ENCODE measurements at places on chromosomes 2 and 18.
A peak's percentile ranks its signal among the peaks of the same experiment; 100 is the strongest.

- DNase-seq: no peak
These were observed 243.5 kb upstream of the TMEFF2 start for GRCh38 chr2:192438239-192438638.

- DNase-seq: no peak
These were observed 75.6 kb upstream of the ETAA1 start for GRCh38 chr2:67321588-67321903.

DNA sequence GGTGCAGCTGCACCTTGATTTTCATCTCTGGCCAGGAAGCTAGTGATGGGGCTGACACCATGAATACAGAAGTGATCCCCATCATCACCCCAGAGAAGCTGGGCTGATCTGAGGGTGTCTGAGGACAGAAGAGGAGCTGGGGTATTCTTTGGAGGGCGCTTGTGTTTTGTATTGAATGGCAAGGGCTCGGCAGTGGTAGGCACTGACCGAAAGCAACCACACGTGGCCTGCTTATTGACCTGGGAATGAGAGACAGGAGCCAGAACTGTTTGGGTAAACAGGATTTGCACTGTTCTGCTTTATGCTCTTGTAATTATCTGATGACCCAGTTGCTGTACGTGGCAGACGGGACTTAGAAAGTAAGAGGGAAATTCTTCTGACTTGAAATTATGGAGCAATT lies 62.6 kb upstream of the RPL31 start:
- no peak for DNase-seq

DNA sequence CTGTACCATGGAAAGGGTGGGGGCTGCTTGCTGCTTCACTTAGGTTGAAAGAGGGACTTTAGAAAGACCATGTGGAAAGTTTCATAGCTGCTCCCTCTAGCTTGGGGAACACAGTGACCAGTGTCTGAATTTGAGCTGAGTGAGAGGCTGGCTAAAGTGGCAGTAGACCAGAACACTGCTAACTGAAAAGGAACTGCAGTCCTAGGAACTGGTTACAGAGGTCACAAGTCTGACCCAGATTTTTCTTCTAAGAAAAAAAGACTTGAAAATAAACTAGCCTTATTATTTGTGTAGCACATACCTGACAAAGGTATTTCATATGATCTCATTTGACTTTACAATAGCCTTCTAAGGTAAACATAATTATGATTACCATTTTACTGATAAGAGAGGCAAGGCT lies 153.6 kb downstream of the FSHR start:
- DNase-seq: no peak

- DNase-seq: no peak
These were observed 3.8 kb upstream of the TMEM131 start for GRCh38 chr2:97999536-97999935.

- no peak for DNase-seq
These were observed 17.7 kb downstream of the IWS1 start for GRCh38 chr2:127508631-127509034.

DNA sequence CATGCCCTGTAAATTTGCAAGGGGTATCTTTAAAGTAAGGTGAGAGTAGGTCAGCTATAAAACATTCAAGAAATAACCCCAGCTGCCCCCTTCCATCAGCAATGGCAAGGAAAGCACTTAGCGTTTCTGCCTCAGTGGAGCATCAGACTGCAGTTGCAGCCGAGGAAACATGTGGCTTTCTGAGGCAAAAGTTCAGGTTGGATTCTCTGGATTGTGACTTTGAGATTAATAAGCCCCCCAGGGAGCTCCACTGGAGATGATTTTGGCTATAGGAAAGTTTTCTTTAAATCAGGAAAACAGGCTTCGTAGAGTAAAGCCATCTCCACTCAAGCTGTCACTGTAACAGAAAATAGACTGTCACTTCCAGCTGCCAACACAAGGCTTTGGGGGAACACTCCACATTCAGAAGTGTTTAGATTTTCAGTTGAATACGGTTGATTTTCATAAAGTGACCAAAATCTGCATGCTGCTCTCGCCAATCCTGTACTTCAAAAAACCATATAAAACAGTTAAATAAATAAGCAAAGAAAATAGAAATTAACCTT lies 15.3 kb upstream of the RIT2 start:
- no peak for DNase-seq

- DNase-seq: peak; percentile 68
These were observed 248.5 kb upstream of the RND3 start for GRCh38 chr2:150735894-150736498.

DNA sequence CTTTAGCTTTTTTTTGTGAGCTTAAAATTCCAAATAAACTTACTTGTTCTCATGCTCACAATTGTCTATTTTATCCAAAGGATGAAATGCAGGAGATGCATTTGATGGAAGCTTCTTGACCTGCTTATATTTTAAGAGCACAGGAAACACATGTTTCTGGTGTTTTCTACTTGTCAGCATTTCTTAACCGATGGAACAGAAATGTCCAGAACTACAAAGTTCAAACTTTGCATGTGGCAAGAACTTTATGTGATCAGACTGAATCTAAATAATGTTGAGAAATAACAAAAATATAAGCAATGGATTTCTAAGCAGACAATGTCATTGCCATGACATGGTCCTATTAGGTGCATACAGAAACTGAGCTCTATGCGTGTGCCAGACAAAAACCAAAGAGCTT lies 9.9 kb upstream of the CTLA4 start:
- no peak for DNase-seq

- no peak for DNase-seq
These were observed 23.3 kb downstream of the SMAD7 start for GRCh38 chr18:48927286-48928080.

DNA sequence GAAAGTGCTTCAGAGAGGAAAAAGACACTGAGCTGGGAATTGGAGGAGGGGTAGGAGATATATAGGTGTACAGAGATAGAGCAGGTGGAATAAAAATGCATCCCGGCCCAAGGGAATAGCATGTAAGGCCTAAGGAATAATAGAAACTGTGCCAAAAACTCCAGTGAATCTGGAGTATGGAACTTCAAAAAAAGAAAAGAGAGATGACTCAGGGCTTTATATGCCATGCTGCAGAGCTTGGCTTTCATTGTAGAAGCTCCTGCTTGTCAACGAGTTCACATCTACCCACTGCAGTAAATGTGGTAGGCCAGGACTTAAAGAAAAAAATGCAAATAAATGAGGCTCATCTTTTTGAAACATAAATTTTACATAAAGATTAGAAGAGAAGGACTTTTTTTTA lies 131.8 kb downstream of the MREG start:
- DNase-seq: no peak

DNA sequence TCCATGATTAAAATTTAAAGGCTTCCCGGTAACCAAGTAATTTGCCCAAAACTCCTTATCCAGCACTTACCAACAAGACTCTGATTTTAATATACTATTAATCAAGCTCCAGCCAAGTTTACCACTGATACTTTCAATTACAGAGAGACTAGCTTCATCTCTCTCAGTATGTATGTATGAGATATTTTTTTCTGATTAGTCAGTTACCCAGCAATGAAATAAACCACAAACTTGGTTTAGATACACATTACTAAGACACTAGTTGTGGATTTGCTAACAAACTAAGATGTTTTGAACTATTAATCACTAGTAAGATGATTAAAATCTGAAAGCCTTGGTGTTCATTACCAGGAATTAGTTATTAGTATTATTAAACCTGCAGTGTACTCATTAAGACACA lies 1272.2 kb upstream of the ACVR2A start:
- no peak for DNase-seq

GRCh38 chr2:184463102-184463865 lies 135.0 kb upstream of the ZNF804A start:
- no peak for DNase-seq

DNA sequence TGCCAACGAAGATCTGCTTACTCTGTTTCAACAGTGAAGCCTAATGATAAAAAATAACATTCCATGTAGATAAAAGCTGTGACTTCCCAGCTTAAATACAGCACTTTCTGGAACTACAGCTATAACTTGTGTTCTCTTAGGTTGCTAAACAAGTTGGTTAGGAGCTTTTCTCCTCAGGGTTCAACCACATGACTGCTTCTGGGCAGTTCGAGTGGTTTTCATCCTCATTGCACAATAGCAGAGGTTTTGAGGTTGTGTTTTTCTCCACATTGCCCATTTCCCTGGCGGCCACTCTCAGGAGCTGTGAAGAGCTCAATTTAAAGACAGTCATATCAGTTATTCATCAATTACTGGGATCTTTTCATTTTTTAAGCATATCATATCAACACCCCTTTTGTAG lies 102.2 kb upstream of the CYP1B1 start:
- DNase-seq: no peak

- DNase-seq: no peak
These were observed 70.0 kb downstream of the INHBB start for GRCh38 chr2:120415728-120416509.

GRCh38 chr2:162074928-162075688 lies 1.1 kb upstream of the DPP4 start:
- no peak for DNase-seq

GRCh38 chr2:18265614-18266586 lies 294.6 kb downstream of the RDH14 start:
- DNase-seq: peak; percentile 50

GRCh38 chr2:218320704-218321336 lies 28.5 kb upstream of the TMBIM1 start:
- DNase-seq: no peak

- DNase-seq: no peak
These were observed 35.3 kb downstream of the SPRED2 start for GRCh38 chr2:65397122-65397521.

- no peak for DNase-seq
These were observed 165.0 kb upstream of the CCDC68 start for GRCh38 chr18:55124078-55124763.

DNA sequence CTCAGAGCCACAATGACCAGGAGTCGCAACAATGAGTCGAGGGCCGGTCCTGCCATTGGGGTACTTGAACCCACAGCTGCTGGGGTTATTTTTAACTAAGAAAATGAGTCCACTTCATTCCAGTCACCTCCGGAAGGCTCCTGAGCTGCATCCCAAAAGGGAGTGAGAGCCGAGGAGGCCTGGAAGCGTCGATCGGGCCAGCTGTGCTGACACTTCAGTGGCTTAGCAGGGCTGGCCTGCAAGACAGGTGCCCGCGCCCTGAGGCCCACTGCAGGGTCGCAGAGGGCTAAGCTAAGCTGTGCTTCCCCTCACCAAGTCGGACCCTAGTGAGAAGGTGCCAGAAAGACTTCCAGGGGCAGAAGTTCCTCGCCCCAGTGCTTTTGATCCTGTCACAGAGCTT lies 21.1 kb downstream of the TBC1D8 start:
- DNase-seq: no peak

- DNase-seq: no peak
These were observed 97.7 kb downstream of the DYSF start for GRCh38 chr2:71550801-71551630.

DNA sequence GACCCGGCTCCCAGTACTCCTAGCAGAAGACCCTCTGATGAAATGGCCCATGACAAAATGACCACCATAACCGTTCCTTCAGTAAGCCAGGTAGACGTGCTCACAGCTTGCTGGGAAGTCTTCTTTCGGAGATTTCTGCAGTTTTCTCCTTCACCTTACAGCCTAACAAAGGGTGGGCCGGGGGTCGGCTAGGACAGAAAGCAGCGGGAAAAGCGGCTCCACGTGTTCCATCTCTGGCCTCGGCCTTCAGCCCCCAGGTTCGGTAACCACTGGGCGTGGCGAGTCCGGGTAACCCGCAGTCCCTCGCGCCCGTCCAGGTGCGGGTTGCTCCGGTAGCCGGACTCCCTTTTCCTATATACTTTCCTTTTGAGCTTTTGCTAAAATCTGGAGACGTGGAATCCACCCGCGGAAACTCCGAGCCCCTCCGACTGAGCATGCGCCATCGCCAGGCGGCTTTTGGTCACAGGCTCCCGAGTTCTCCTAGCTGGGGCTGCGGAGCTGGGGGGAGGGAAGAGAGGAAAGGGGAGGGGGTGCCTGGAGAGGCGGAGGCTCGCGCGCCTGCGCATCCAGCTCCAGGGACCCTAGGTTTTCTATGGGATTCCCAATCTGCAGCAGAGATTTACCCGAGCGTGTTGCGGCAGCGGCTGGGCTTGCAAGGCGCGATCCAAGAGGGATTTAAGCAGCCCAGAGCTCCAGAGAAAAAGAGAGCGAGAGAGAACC lies at the start of gene VSNL1:
VSNL1 (plus strand) TSS at position 604 of the 720 bp plus-strand sequence. CDS start 51,379 bp downstream, outside the sequence.
- DNase-seq: peak; percentile 96

DNA sequence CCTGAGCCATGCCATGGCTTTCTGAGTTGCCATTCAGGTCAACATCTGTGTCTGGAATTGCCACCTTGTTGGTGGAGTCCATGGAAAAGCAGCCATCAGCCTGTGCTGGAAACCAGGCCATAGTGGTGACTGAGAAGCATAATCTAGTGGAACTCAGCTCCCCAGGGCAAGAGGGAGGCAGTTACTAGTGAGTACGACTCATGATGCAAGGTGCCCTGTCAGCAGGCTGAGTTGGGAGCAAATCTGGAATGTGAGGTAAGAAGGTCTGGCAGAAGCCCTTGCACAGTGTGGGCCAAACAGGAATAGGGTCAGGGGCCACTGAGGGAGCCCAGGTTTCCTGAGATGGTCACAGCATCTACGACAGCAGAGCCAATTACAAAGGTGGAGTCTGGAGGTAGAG lies 37.1 kb downstream of the SULT1C2 start:
- DNase-seq: no peak

DNA sequence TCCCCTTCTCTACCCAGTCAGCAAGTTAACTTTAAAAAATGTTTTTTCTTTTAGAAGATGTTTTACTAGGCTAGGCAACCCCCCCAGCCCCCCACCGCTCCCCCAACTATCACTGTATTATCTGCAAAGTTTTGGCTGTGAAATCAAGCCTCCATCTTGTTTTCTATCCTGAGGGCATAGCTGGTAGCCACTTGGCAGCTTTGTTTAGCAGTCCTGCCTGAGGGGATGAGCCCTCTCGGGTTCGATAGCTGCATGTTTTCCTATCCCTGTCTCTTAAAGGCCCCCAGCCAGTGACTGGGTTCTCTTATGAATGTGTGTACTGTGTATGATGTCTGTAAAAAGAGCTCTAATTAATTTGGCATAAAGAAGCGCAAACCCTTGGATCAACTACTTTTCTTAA lies 43.4 kb downstream of the MRO start:
- no peak for DNase-seq

DNA sequence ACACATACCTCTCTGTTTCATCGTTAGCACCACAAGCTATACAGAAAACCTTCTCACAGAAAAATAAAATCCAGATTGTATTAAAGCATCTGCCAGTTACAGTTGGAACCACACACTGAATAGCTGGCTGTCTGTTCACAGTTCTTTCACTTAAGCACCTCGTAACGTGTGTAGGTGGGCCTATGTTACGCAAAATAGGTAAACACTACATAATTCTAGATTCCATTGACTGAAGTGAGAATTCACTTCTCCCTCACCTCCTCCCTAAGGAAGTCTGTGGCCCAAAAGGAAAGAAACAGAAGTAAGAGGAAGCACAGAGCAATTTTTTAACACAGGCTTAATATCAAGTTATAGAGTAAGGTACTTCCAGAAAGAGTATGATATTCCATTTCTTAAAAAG lies 24.9 kb downstream of the PELI1 start:
- no peak for DNase-seq

- no peak for DNase-seq
These were observed 35.7 kb downstream of the RTTN start for GRCh38 chr18:70169747-70170146.

DNA sequence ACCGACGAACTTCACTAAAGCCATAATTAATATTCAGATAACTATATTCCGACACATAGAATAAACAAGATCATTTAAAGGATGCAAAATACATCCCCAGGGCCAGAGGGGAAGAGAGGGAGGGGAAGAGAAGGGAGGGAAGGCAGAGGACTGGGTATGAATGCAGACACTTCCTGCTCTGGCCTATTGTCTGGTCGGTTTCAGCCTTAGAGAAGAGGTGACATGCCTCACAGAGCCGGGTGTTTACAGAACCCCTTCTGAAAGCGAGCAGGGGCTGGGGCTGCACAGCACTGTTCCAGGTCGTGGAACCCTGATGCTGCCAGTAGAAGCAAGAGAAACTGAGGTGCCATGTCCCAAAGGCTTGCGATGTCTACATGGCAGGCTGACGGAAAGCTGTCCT lies 31.0 kb downstream of the CELF4 start:
- DNase-seq: no peak

Data from GM23338 (cell line).